Ovary (tissue), 10 donors: ENCODE measurements at places on chromosomes 6 and 20.

- peak; percentile 60 for DNase-seq
These were observed 10.5 kb downstream of the PIGT start for GRCh38 chr20:45426320-45427016.

GRCh38 chr20:16904751-16905150 lies 156.6 kb downstream of the OTOR start:
- DNase-seq = no peak

- DNase-seq = no peak
These were observed 3.6 kb upstream of the PHF1 start for GRCh38 chr6:33407132-33407718.

- no peak for DNase-seq
These were observed 2.2 kb upstream of the GRM4 start for GRCh38 chr6:34147906-34148630.

DNA sequence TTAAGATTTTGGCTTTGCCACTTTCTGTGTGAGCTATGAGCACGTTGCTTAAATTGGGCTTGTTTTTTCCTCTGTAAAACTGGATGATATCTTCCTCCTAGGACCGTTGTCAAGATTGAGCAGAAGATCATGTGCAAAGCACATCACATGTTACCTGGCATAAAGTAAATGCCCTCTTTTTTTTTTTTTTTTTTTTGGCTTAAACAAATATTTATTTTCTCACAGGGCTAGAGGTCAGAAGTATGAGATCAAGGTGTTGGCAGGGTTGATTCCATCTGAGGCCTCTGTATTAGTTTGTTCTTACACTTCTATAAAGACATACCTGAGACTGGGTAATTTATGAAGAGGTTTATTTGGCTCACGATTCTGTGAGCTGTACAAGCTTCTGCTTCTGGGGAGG lies 42.7 kb downstream of the TOX2 start:
- DNase-seq = no peak

GRCh38 chr6:25981568-25982263 lies 19.1 kb downstream of the TRIM38 start:
- no peak for DNase-seq

GRCh38 chr6:142926177-142926493 lies 18.8 kb downstream of the HIVEP2 start:
- no peak for DNase-seq

GRCh38 chr20:63163596-63164483 lies 52.1 kb downstream of the YTHDF1 start:
- DNase-seq = no peak

GRCh38 chr20:1437235-1437904 lies 29.3 kb downstream of the NSFL1C start:
- DNase-seq = peak; percentile 73

DNA sequence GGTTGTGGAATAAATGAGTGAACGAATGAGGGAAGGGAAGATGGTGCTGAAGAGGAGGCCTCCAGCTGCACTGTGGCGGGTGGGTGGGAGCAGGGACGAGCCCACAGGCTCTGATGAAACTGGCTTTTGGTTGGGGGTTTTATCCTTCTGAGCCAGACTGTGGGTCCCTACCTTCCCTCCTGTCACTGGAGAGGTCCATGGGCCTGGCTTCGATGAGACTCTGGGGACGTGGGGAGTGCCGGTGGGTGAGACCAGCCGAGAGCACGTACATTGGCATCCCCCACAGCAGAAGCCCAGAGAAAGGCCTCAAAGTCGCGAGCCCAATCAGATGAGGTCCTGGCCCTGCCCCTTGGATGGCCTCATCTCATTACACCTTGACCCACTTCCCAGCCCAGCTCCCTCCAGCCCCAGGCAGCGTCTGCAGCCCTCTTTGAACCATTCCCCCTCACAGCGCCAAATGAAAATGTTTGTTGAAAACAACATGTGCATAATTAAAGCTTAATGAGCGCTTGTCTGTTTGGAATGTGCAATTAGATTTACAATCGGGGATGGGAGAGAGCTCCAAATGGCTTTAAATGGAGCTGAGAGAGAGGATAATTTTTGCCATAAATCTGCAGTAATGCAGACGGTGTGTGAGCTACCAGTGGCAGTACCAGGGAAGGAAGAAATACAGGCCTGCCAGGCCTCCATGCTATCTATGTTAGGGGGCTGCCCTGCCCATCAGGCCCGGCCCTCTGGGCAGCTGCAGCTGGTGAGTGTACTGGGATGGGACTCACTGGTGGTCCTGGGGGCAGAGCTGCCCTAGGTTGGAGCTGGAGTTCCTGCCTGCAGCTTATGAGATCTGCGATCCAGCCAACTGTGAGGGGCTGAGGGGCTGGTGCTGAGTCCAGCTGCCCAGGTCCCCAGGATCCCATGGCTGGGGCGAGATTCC lies 47.2 kb downstream of the TOX2 start:
- no peak for DNase-seq

DNA sequence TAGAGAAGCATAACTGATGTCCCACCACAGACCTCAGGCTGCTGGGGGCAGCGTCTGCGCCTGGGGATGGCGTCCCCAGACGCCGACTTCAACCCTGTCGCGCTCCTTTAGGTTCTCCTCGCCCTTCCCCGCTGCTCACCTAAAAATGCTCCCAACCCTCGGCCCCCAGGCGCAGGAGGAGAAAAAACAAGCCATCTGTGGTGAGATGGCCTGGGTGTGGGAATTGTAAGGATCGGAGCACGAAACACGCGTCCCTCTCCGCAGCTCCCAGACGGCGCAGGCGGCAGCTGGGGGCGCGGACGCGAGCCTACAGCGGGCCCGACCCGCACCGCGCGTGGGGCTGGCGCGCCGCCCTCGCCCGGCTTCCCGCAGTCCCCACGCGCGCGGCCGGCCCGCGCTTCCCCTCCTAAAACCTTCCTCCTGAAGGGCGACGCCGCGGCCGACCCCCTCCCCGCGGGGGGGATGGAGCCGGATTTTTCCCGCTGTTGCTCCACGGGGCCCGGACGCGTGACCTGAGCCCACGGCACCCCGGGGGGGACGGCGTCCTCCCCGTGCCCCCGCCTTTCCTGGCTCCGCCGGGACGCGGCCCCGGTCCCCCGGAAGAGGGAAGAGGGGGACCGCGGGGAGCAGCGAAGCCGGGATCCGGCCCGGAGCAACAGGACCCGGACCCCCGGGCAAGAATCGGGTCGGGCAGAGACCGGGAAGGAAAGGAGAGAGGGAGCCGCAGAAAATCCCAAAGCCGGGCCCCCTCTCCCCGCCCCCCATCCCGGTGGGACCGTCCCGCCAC lies 611 bp downstream of the EPB41L2 start:
- peak; percentile 70 for DNase-seq

DNA sequence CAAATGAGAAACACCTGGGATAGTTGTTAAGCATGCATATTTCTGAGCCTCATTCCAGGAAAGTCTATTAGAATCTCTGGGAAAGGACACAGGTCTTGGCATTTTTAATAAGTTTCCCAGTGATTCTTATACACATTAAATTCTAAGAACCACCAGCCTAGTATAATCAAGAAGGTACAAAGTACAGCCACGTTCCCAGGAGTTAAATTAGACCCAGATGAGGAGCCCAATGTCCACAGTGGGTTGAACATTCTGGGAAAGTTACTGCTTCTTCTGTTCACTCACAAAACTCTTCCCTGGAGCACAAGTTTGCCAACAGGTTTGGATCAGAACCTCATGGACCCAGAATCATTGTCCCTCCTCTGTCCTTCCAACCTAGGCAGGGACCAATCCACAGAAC lies 90.4 kb downstream of the RCAN2 start:
- no peak for DNase-seq

DNA sequence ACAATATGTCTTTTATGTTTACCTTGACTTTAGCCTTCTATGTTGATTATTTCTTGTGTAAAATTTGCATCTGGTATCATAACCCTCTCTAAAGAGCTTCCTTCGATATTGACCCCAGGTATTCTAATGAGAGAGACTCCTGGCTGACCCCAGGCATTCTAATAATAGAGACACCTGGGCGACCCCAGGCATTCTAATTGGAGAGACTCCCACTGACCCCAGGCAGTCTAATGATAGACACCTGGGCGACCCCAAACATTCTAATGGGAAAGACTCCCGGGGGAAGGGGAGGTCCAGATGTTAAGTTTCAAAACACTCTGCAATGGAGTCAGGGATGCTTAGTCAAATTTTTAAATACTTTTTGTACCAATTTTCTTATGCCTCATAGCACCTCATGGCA lies 726.4 kb downstream of the COL12A1 start:
- DNase-seq = no peak

- DNase-seq = peak; percentile 10
These were observed 96.0 kb upstream of the LOC128125822 start for GRCh38 chr6:63476302-63476701.

- DNase-seq = no peak
These were observed 187.1 kb downstream of the TFAP2B start for GRCh38 chr6:51005779-51006178.

- DNase-seq = peak; percentile 45
These were observed 80.4 kb downstream of the SULF2 start for GRCh38 chr20:47704746-47705496.

- no peak for DNase-seq
These were observed 95.6 kb upstream of the SLC35B3 start for GRCh38 chr6:8530785-8531435.

GRCh38 chr20:35263532-35264341 lies 14.2 kb downstream of the MMP24OS start:
- DNase-seq = no peak

DNA sequence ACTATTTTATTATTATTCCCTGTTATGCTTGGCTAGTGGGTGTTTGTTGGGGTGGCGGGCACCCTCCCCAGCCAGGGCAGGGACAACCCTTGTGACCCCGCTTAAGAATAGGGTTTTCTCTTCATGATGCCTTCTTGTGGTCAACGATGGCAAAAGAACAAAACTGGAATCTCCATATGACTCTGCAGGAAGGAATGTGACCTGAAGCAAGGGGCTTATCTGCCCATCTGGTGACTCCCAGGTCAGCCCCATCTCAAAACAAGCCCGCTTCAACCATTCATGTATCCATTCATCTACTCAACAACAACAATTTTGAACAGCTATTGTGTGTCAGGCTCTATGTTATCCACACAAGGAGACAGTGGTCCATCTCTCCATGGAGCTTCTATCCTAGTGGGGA lies 30.9 kb upstream of the TGM6 start:
- no peak for DNase-seq

- DNase-seq = no peak
These were observed 7.0 kb upstream of the DSTN start for GRCh38 chr20:17562804-17563305.

- DNase-seq = no peak
These were observed 11.8 kb downstream of the UTRN start for GRCh38 chr6:144296973-144297372.

DNA sequence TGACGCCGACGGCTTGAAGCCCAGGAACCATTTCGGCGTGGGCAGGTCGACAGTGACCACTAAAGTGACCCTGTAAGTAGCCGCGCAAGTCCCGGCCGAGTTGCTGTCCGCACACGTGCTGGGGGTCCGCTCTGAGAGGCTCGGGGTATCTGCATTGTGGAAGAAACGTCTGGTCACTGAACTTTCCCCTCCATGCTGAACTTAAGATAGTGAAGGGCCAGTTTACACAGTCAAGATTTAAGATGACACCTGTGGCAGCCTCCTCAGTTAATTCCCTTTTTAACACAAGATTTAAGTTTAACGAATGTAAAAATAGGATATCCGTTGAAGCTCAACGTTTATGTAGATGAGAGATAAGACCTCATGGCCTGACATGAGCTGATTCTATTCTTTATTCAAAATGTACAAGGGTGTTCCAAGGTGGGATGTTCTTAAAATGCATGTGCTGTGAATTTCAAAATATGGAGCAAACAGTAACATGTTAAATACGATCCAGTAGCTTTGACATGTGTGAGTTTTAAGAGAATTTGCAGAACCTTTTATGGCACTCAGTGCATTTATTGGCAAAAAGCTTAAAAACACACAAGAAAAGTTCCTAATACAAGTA lies 116.2 kb downstream of the RTN4IP1 start:
- DNase-seq = no peak

DNA sequence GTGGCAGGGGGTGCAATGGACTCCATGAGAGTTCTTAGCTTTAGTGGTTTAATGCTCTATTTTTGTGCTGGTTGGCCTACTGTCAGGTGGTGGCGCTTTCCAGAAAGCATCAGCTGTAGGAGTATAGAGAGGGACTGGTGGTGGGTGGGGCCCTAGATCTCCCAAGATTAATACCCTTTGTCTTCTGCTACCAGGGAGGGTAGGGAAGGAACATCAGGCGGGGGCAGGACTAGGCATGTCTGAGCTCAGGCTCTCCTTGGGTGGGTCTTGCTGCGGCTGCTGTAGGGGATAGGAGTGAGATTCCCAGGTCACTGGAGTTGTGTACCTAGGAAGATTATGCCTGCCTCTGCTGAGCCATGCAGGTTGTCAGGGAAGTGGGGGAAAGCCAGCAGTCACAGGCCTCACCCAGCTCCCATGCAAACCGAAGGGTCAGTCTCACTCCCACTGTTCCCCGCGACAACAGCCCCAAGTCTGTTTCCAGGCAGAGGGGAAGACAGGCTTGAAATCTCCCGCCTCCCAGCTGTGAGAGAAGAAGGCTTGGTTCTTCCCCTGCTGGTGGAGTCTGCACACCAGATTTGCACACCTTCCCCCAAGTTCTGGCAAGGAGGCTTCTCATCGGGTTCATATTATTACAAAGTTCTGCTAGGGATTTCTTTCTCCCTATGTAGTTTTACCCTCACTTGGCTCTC lies 46.7 kb upstream of the PKIB start:
- no peak for DNase-seq

- no peak for DNase-seq
These were observed 167.6 kb downstream of the LINC00237 start for GRCh38 chr20:20938599-20938998.

DNA sequence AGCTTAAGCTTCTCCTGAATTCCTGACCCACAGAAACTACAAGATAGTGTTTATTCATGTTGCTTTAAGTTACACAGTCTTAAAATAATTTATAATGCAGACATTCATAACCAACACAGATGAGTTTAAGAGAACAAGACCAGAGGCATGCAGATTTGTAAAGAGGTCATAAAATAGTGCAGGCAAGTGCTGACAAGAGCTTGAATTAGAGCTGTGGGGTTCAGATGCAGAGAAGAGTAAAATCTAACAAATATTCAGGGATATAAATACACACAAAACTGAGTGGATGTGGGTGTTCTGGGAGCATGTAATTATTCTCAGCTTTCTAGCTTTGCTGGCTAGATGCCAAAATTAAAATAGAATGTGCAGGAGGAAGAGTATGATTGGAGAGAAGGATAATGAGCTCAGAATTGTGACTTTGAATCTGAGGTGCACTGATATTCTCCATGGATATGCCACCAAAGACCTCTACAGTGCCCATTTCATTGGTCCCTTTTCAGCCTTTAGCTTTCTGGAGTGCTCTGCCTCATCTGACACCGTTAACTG lies 291.9 kb upstream of the SGK1 start:
- DNase-seq = no peak

DNA sequence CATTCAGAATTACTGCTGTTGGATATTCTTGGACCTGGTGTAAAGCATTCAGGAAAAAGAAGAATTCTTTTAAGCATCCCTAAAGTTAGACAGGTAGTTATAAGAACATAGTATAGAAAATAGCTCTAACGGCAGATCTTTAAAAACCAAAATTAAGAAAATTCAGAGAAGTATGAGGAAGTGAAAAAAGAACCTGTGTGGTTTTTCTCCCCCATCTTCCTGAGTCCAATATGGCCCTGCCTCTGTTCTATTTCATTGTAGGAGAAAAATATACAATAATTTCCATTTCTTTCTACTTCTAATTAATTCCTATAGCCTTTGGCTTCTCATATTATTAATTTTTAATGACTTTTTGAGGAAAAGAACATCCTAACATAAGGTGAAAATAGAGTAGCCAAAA lies 47.1 kb downstream of the FHL5 start:
- DNase-seq = no peak

- no peak for DNase-seq
These were observed 255.2 kb downstream of the CD109 start for GRCh38 chr6:73951183-73951582.
